ENCODE measurements at places on chromosomes 1 and 21.

DNA sequence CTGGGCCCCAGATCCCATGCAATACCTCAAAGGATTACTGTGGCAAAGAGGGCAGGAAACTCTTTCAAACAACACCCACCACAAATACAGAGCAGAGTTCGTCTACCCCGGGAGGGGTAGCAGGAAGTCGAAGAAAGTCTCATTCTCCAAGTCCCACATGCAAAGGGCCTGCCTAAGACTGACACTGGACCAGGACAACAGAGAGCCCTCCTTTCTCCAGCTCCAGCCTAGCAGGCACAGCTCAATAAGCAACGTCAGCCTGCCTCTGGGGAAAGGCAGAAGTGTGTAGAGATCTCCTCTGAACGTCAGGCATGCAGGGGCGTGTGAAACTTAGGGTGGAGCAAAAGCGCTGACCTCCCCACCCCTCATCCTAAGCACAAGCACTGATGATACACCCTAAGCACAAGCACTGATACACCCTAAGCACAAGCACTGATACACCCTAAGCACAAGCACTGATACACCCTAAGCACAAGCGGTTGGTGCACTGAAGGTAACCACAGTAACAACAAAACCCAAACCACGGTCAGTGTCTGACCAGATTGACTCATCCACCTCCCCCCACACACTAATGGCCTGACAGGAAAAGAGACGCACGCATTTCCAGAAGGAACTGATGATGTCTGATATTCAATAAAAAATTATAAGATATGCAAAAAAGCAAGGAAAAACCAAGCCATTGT, 1.3 kb downstream of the KRTAP12-3 start:
- no peak for DNase-seq

- no peak for DNase-seq
Observed at GRCh38 chr1:17629460-17629859, 90.0 kb downstream of the ARHGEF10L start.

DNA sequence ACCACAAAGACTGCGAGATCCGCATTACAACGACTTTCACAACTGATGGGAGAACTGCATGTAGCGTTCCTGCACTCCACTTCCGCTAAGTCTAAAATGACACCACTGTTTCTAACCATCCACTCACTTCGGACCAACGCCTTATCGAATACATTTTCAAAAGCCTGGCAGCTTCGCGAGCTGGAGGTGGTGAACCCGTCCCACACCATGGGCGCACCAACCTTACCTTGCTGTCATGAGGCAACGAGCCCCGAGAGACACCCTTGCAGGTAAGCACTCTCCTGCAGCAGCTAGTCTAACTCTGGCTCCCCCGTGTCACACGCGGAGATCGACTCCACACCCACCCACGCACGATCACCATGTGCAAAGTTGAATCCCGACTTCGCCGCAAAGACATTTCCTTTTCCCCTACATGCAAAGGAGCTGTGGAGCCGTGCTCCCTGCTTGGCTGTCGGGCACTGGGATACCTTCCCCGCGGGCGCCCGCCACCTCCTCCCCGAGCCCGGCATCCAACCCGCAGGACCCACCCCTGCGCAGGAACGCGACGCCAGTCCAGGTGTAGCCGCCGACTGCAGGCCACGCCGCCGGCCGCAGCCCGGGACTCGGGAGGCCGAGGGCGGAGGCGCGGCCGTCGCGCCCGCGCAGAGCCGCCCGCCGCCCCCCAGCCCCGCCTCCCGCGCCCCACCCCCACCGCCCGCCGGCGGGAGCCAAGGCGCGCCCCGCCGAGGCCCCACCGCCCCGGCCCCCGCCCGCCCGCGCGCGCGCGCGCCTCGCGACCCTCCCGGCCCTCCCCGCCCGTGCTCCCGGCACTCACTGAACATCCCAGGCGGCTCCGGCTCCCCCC, 629 bp downstream of the TAF5L start:
- DNase-seq: peak; percentile 36

GRCh38 chr1:192445241-192445640, 128.4 kb downstream of the RGS21 start:
- no peak for DNase-seq

GRCh38 chr21:42578034-42578433, 64.4 kb downstream of the SLC37A1 start:
- no peak for DNase-seq
